ENCODE measurements at places on chromosomes 2 and 18. TPM values are rescaled to one million over a fixed set of nuclear protein-coding genes. Genes with fewer than 3 reads are reported as not detected.

Gene ITPRIPL1
- 2.3 TPM for polyA plus RNA-seq

Gene PTH2R
- not detected for polyA plus RNA-seq

Gene PXDN
- 212 TPM for polyA plus RNA-seq

Gene OR6B2
- polyA plus RNA-seq = not detected

Gene ATP8B1
- 5.5 TPM for polyA plus RNA-seq

Gene NEU4
- 6.4 TPM for polyA plus RNA-seq

Gene DNER
- 2.0 TPM for polyA plus RNA-seq

Gene KIAA2012
- polyA plus RNA-seq = 0.08 TPM

Gene CDC42EP3
- polyA plus RNA-seq = 32.7 TPM

Gene RBFA
- polyA plus RNA-seq = 36.5 TPM

Gene DOK6
- 3.7 TPM for polyA plus RNA-seq

Gene TUBA4B
- polyA plus RNA-seq = not detected

Gene GYPC
- 95.7 TPM for polyA plus RNA-seq

Gene LOXHD1
- 1.4 TPM for polyA plus RNA-seq

Gene CTLA4
- 0.31 TPM for polyA plus RNA-seq
